Activated CD4-positive, alpha-beta T cell treated with anti-CD3 and anti-CD28 coated beads for 4 hours (primary cell): ENCODE measurements at places on chromosomes 12 and 14.

DNA sequence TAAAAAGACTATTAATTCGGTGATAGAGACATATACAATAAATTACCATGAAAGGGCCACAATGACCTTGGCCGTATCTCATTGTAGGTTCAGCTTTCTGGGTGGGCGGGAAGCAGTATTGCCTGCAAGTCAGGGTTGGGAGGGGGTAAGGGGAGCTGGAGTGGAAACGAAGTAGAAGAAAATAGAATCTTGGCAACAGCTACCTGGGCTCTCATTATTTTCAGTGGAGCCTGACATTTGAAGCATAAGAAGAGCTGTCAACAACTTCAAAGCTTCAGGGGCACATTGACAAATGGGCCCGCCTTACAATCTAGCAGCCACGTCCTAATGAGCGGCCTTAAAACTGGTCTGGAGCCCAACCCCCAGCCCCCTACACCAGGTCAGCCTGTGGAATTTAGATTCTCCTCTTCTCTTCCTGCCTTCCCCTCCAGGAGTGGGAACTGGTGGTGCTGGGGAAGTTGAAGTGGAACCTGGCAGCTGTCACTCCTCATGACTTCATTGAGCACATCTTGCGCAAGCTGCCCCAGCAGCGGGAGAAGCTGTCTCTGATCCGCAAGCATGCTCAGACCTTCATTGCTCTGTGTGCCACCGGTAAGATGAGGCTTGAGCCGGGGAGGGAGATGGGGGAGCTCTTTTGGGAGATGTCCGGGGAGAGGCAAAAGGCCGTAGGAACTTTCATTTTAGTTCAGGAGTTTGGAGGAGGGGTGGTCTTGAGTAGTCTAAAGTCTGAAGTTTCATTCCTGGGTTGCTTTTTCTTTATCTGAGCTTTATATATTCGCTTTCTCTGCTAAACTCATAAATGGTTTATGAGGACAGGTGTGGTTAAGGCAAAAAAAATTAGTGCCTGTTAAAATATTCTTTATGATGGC is 5.0 kb downstream of the CCND2 start:
- DNase-seq, result no peak

- no peak for DNase-seq
Observed at GRCh38 chr12:104181313-104181712, 34.3 kb upstream of the TXNRD1 start.

- no peak for DNase-seq
Observed at GRCh38 chr14:97900196-97900854, 1103.1 kb downstream of the VRK1 start.

GRCh38 chr14:36516719-36517241 is 3.3 kb downstream of the NKX2-1 start:
- DNase-seq, result no peak

DNA sequence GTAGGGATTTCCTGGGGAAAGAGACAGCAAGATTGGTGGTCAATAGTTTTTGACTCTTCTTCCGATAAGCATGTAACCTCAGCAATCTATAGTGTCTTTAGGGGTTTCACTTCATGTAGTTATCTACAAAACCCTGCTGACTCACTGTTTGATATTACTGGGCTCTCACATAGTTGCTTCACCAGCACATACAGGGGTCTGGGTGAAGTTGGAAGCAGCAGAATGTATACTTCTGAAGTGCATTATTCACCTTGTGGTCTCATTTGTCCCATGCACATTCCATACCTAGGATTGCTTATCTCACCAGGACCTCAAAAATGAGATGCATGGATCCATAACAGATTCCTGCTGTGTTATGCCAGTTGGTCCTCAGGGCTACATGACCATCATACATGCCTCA is 280.0 kb downstream of the LRIG3 start:
- DNase-seq, result no peak

DNA sequence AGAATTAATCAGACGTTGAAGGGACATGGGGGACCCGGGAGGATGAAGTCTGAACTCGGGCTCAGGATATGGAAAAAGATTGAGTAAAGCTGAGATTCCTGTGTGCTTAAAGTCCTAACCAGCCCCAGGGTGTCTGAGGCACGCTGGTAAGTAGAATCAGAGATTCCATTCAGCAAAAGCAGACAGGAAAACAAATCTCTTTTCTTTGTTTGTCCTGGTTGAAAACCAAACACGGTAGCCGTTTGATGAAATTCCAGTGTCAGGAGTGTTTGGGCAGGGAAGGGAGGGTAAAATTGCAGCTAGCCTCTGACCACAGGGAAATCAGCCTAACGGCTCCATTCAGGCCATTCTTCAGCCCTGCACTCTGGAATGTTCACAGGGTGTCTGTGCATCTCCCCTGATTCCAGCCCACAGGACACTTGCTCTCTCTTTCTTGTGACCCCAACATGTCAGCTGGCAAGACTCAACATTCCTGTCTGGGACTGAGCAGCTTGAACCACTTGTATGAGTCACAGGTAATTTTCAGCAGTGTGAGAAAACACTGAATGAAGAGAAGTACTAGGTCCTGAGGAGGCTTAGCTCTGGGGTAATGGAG is 31.0 kb downstream of the NINJ2 start:
- no peak for DNase-seq
